ENCODE measurements at places on chromosomes 16 and 17. TPM values are rescaled to one million over a fixed set of nuclear protein-coding genes. Genes with fewer than 3 reads are reported as not detected.

RUNDC3A gene
- 14.6 TPM for total RNA-seq

ENDOV gene
- total RNA-seq, result 63.9 TPM

PTX4 gene
- 1.7 TPM for total RNA-seq

CDH8 gene
- 2.8 TPM for total RNA-seq

LITAF gene
- total RNA-seq, result 9.9 TPM

OR2C1 gene
- total RNA-seq, result 0.39 TPM

CCL7 gene
- total RNA-seq, result not detected

ANKRD40 gene
- 24.3 TPM for total RNA-seq

CUEDC1 gene
- 6.5 TPM for total RNA-seq

GINS2 gene
- total RNA-seq, result 13.8 TPM

TMED6 gene
- total RNA-seq, result not detected

KRTAP4-6 gene
- total RNA-seq, result not detected

TBX2 gene
- total RNA-seq, result 29.6 TPM

IFT20 gene
- total RNA-seq, result 79.8 TPM

CLDN7 gene
- 4.5 TPM for total RNA-seq

MPV17L gene
- total RNA-seq, result 12.5 TPM

ULK2 gene
- 87.2 TPM for total RNA-seq

AHSP gene
- total RNA-seq, result 1.9 TPM

KRTAP1-1 gene
- not detected for total RNA-seq

KRT27 gene
- total RNA-seq, result 0.87 TPM

All from testis (tissue), 5 donors.